ENCODE measurements at places on chromosomes 11 and 22.

GRCh38 chr11:116507849-116508695, 264.7 kb downstream of the BUD13 start:
- no peak for DNase-seq

DNA sequence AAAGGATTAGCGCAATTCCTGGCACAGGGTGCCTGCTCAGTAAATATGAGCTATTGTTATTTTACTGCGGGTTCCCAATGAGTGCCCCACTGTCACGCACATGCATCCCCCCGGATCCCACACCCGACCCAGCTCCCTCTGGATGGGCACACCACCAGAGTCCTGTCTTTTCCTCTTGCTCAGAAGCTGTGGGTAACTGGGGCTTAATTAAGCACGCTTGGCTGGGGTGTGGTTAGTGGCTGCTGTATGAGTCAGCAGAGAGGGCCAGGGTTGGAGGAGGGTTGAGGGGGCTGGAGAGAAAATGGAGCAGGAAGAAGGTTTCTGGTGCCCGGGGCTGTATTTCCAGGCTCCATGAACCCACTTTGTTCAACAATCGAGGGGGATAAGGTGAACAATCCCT, 30.3 kb upstream of the NECTIN1 start:
- DNase-seq: no peak

- no peak for DNase-seq
These were observed 4.0 kb downstream of the CCDC90B start for GRCh38 chr11:83282084-83282716.

DNA sequence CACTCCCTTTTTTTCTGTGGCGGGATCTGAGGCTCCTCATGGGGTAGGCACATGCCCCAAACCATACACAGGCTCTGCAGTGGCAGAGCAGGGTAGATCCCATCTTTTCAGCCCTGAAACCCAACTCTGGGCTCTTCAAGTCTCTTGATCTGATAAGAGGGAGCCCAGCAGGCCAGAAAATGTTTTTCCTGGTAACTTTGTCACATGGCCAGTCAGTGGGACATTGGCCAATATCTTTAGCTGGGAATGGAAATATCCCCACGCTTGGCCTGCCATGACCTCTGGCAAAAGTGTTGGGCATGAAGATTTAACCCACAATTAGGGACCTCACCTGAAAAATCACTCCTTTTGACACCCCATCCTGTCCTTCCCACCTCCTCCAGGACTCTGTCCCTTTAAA, 8.1 kb downstream of the INPP5J start:
- no peak for DNase-seq

GRCh38 chr11:32439501-32440210, 4.3 kb upstream of the WT1 start:
- no peak for DNase-seq

- no peak for DNase-seq
These were observed 1297.5 kb downstream of the LRRC4C start for GRCh38 chr11:40161854-40162410.
